Dermis microvascular lymphatic vessel endothelial cell (primary cell): ENCODE measurements at places on chromosomes 1 and 21. TPM values are rescaled to one million over a fixed set of nuclear protein-coding genes. Genes with fewer than 3 reads are reported as not detected.

RASSF5 gene
- 0.13 TPM in 2 replicates for total RNA-seq

LY9 gene
- total RNA-seq, result not detected in 2 replicates

FCRL4 gene
- not detected in 2 replicates for total RNA-seq

MCOLN2 gene
- total RNA-seq, result not detected in 2 replicates

SYF2 gene
- 23.3 and 23.5 TPM in 2 replicates for total RNA-seq

ADAM30 gene
- not detected in 2 replicates for total RNA-seq

CLCA1 gene
- total RNA-seq, result not detected in 2 replicates

FAM177B gene
- total RNA-seq, result not detected in 2 replicates

DNA sequence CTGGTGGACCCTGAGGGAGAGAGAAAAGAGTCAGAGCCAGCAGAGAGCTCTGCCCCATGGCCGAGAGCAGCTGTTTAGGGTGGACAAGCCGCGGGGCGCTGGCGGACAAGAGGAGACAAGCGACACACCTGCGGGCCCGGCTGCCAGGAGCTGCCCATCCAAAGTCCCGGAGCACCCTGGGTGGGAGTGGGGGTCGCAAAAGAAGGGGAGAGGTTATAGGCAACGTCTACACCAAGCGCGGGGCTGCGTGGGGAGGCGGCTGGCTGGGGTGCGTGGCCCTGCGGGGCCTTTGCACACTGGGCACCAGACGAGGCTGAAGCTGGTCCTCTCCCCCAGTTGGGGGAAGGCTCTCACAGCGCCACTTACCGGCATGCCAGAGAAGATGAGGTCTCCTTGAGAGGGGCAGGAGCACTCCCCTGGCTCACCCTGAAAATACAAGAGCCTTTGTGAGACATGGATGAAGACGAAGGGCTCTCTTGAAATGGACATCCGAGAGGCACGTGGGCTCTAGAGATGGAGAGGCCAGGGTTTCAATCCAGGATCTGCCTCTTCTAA, 24.1 kb downstream of the COL16A1 start:
- no peak for DNase-seq

- peak; percentile 3 for DNase-seq
These were observed 126.1 kb downstream of the CDC42BPA start for GRCh38 chr1:227192163-227192562.

GRCh38 chr1:117612517-117613248, 6.8 kb downstream of the TENT5C start:
- DNase-seq, result no peak

GRCh38 chr1:217009376-217009775, 286.1 kb upstream of the ESRRG start:
- DNase-seq, result no peak

GRCh38 chr1:167748906-167749305, 27.1 kb downstream of the MPZL1 start:
- DNase-seq, result no peak

DNA sequence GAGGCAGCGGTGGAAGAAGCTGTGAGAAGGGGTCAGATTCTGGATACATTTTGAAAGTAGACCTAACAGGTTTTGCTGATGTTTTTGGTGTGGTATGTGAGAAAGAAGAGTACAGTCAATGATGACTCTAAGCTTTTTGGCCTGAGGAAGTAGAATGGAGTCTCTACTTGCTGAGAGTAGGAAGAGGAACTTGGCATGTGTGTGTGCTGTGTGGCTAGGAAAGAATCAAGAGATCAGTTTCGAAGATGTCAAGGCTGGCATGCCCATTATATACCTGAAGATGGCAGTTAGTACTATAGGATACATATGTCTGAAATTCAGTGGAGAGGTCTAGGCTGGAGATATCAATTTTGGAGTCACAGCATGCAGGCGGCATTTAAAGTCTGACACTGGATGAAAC, 64.4 kb downstream of the MAB21L3 start:
- DNase-seq, result no peak

DNA sequence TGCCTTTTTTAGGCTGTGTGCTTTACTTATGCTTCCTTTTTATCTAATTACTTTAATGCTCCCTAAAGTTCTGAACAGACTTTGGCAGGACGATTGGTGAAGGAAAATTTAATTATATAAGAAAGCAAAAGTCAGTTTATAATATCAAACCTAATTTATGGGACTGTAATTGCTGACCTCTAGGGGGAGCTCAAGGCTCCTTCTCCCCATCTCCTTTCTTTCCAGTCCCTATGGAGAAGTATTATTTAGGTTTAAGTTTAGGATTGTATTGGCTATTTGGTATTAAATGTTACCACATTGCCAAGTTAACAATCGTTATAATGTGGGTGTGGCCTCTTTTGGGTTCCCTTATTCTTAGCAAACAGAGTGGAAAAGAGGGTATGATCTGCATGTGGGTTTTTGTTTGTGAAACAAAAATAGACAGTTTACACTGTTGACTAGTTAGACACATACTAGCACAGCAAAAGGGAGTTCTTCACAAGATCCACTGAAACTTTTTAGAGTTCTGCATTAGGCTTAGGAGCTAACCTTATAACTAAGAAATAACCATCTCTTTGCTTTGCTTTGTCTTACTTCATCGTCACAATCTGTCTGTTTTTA, 48.2 kb upstream of the TNFSF4 start:
- peak; percentile 41 for DNase-seq

DNA sequence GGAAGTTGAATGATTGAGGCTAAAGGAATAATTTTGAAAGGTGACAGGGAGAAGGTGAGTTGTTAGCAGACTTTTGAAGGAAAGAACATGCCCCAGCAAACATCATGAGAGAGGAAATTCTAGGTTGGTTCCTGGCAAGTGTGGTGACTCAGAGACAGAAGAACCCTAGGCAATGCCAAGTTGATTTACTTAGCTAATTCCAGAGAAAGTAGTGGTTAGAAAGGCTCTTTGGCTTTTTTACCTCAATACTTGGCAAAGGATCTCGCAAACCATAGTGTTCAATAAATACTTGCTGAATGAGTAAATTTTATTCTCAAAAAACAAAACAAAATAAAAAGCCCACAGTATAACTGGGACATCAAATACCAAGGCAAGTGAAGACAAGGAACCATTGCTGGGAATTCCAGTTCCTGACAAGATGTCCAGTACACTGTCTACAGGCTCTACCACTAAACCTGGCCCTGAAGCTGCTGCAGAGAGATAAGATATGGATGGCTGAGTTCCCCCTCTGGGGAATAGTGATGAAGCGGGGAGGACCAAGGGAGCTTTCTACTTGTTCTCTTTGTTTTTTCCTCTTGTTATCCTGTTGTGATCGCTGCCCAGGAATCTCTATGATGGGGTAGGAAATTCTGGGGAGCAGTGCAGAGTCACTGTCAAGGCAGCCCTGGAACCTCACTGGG, 48.2 kb downstream of the IL12RB2 start:
- no peak for DNase-seq

DNA sequence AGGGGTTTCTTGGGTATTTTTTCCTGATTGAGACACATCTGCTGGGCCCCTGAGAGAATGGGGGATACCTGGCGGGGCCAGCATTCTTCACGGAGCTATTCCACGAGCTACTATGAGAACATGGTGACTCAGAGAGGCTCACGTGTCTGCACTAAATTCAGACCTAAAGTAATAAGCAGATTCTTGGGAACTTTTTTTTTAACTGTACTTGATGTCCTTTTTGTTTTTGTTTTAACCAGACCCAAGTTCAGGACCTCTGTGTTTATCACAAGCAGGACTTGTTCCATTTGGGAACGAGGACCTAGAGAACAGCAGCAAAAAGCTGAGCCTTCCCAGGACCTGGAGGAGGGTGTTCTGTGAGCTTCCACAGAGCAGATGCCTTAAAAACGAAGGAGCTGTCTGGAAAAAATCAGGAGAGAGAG, 44.0 kb downstream of the EVA1C start:
- DNase-seq, result no peak

DNA sequence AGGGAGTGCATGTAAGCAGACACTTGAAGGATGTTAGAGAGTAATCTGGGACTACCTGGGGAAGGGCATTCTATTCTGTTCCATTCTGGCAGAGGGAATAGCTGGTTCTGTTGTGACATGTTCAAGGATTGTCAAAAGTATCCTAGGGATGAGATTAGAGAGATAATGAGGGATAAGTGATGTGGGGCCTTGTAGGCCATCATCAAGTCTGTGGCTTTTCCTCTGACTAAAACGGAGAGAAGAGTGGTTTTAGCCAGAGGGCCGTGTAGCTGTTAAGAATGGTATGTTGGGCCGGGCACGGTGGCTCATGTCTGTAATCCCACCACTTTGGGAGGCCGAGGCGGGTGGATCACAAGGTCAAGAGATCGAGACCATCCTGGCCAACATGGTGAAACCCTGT, 23.6 kb downstream of the TGFB2 start:
- DNase-seq, result no peak

- DNase-seq, result no peak
These were observed 41.7 kb upstream of the GPR153 start for GRCh38 chr1:6302568-6302967.

- no peak for DNase-seq
These were observed 475.7 kb downstream of the USP25 start for GRCh38 chr21:16205527-16205926.

DNA sequence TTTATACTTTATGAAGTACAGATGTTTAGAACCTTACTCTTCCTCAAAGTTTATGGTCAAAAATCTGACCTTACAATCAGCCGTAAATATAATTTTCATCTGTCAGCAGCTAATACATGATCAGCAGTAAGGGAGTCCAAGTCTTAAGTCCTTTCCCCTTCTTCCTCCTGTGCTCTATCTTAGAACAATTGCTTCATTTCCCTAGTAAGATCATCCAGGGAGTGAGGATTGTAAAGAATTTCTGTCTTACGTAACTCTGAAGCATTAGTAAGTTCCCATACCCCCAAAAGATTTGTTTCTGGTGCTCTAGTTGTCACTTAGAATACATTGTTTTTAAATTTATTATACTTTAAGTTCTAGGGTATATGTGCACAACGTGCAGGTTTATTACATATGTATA, 2.1 kb downstream of the SETDB1 start:
- no peak for DNase-seq

- no peak for DNase-seq
These were observed 40.4 kb upstream of the GADD45A start for GRCh38 chr1:67644566-67644965.

DNA sequence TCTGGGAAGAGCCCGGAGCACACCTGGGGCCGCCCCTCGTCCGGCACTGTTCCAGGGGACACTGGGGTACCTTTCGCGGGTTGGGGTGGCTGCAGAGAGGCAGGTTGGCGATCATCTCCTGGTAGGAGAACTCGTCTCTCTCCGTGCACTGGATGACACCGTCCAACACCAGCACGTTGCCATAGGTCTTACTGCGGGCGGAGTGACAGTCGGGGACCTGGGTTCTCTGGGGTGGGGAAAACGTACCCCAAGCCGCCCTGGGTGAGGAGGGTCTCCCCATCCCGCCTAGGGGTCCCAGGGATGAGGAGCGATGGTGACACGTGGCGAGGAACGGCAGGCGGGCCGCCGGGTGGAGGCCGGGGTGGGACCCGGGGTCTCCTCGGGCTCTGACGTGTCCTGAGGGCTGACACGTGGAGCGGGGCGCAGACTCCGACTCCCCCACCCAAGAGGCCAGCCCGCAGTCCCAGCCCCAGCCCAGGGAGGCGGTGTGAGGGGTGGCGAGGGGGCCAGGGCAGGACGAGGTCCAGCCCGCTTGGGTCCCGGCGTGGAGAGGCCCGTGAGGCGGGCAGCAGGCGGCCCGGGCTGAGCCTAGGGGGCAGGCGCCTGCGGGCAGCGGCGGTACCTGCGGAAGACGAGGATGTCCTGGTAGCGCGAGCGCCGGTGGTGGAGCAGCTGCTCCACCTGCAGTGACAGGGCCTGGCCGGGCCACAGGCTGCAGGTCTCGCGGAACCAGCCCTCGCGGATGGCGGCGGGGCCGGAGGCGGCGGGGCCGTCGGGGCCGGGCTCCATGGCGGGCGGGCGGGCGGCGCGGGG, 457 bp downstream of the SRM start:
- no peak for DNase-seq

- no peak for DNase-seq
These were observed 20.2 kb upstream of the PLEKHM2 start for GRCh38 chr1:15663925-15664324.

- no peak for DNase-seq
These were observed 38.8 kb downstream of the DIPK1A start for GRCh38 chr1:92922356-92923035.

- no peak for DNase-seq
These were observed 40.8 kb upstream of the C1orf174 start for GRCh38 chr1:3940754-3941345.

DNA sequence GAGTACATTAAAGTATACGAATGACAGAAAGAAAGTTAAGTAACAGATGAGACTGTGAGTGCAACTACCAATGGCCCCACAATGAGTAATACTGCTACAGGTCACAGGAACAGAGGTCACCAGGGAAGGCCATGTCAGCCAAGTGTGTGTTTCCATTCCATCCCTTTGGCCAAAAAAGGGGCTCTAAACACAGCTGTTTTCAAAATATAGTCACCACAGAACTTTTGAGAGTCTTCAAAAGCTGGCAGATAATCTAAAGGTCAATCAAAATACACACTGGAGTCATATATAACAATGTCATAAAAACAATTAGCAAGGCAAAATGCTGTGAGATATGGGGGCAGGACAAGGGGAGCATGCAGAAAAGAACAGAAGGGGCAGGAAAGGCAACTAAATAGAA, 10.2 kb downstream of the USP24 start:
- DNase-seq, result peak; percentile 44

DNA sequence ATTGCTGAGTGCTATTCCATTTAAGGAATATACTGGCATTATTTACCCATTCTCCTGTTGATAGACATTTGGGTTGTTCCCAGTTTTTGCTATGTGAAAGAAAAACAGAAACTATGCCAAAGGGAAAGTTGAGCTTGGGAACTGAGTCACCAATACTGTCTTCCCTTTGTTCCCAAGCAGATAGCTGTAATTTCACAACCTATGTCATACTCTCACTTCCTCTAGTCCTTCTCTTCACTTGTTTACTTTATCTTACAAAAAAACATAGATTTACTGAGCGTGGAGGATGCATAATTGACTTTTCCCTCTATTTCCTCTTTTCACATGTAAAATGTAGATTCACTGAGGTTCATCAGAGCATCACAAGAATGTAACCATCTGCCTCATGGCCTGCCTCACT, 32.4 kb upstream of the PGBD5 start:
- DNase-seq, result peak; percentile 65
